Left ventricle myocardium inferior (tissue), 1 donor: ENCODE measurements at places on chromosomes 1 and 21.

GRCh38 chr1:44016890-44017400 lies 14.3 kb downstream of the SLC6A9 start:
- no peak overlapping the region for H3K4me3 ChIP-seq
- peaks cover 18% of the 10 kb centered on the region for H3K4me1 ChIP-seq
- no peak overlapping the region for H3K27ac ChIP-seq
- H3K36me3 ChIP-seq = no peaks in the 10 kb centered on the region
- no peaks in the 10 kb centered on the region for H3K27me3 ChIP-seq

- no peak for DNase-seq
- no peak overlapping the region for H3K4me3 ChIP-seq
- H3K4me1 ChIP-seq = peaks cover 12% of the 10 kb centered on the region
- H3K27ac ChIP-seq = no peak overlapping the region
- no peaks in the 10 kb centered on the region for H3K27me3 ChIP-seq
Observed at GRCh38 chr1:60280256-60280655, 206.7 kb upstream of the C1orf87 start.

GRCh38 chr1:161139766-161140165 lies 7.3 kb upstream of the DEDD start:
- H3K27me3 ChIP-seq = no peaks in the 10 kb centered on the region
- H3K27ac ChIP-seq = no peak overlapping the region
- DNase-seq = no peak
- H3K36me3 ChIP-seq = no peaks in the 10 kb centered on the region

DNA sequence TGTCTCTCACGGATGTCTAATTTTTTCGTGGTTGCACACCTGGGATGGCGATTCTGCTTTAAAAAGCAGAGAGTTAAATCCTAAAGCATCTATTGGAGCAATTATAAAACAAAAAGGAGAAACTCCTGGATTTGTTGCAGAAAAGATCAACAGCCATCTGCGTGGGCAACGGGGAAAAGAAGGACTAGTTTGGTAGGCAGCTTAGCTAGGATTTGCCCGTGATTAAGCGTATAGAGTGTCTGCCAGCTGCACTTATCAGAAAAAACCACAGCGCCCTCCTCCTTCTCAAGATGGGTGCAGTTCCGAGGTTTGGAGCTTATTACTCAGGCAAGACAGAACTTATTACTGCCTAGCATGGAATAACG lies 526 bp upstream of the SLC25A24 start:
- H3K4me3 ChIP-seq = peak overlapping the region; percentile 98
- H3K36me3 ChIP-seq = peaks cover 10% of the 10 kb centered on the region
- no peaks in the 10 kb centered on the region for H3K27me3 ChIP-seq
- DNase-seq = no peak
- peaks cover 52% of the 10 kb centered on the region for H3K4me1 ChIP-seq
- peak overlapping the region; percentile 99 for H3K27ac ChIP-seq

DNA sequence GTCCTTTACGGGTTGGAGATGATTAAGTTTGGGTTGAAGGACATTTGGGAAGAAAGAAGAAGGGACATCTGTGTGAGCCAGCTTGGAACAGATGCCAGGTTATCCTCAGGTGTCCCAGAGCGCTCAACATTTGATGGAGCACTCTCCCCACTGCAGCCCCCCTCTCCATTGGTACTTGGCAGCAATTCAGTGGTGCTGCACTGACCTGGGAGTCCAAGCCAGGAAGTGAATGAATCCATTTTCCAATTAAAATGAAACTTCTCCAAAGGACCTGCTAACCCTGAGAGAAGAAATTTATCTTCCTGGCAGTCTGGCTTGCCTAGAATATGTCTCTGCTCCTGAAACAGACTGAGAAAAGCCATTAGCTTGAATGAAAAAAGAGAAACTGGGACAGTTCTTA lies 67.1 kb downstream of the FGGY start:
- H3K4me1 ChIP-seq = peaks cover 21% of the 10 kb centered on the region
- H3K27me3 ChIP-seq = no peaks in the 10 kb centered on the region
- no peak overlapping the region for H3K4me3 ChIP-seq

GRCh38 chr21:42079939-42080787 lies 9.0 kb downstream of the UMODL1 start:
- no peaks in the 10 kb centered on the region for H3K4me1 ChIP-seq
- H3K27me3 ChIP-seq = peaks cover 43% of the 10 kb centered on the region
- DNase-seq = no peak
- H3K27ac ChIP-seq = no peak overlapping the region
- no peaks in the 10 kb centered on the region for H3K36me3 ChIP-seq
